Activated CD8-positive, alpha-beta memory T cell treated with anti-CD3 and anti-CD28 coated beads for 36 hours (primary cell): ENCODE measurements at places on chromosomes 1 and 21. TPM values are rescaled to one million over a fixed set of nuclear protein-coding genes. Genes with fewer than 3 reads are reported as not detected.

The KIAA1614 gene
- 0.11 TPM for total RNA-seq

The NPL gene
- total RNA-seq: 8.4 TPM

The ADAMTSL4 gene
- not detected for total RNA-seq

The TM2D1 gene
- total RNA-seq: 30.2 TPM

The LCE2C gene
- not detected for total RNA-seq
